ENCODE measurements at places on chromosomes 4 and X. TPM values are rescaled to one million over a fixed set of nuclear protein-coding genes. Genes with fewer than 3 reads are reported as not detected.

IL13RA1 gene
- total RNA-seq: 0.69 TPM

DDX53 gene
- not detected for total RNA-seq

DNA sequence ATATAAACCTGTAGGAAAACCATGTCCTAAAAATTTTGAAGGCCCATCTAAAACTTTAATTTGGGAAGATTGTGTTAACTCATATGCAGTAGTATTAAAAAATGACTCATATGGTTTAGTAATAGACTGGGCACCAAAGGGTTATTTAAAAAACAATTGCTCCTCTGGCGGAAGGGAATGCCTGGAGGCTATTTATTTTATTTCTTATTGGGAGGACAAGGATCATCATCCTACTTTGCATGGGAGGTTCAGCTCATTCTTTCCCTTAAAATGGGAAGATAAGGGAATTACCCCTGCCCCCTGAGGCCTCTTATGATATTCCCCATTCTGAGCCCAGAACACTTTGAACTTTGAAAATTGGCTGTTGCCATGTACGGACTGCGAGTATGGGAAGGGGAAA, 29.7 kb upstream of the MGST2 start:
- H3K27me3 ChIP-seq: no peaks in the 10 kb centered on the region
- no peak overlapping the region for H3K27ac ChIP-seq
- H3K4me3 ChIP-seq: no peak overlapping the region
- H3K4me1 ChIP-seq: no peaks in the 10 kb centered on the region

- DNase-seq: no peak
- no peak overlapping the region for H3K27ac ChIP-seq
- no peak overlapping the region for H3K4me3 ChIP-seq
- H3K4me1 ChIP-seq: no peaks in the 10 kb centered on the region
- H3K36me3 ChIP-seq: no peaks in the 10 kb centered on the region
Measured at GRCh38 chrX:137151403-137151802, 117.6 kb upstream of the GPR101 start.

- no peak overlapping the region for H3K4me3 ChIP-seq
- no peak for DNase-seq
- no peaks in the 10 kb centered on the region for H3K4me1 ChIP-seq
Measured at GRCh38 chr4:73701116-73701515, 39.3 kb upstream of the CXCL8 start.

DNA sequence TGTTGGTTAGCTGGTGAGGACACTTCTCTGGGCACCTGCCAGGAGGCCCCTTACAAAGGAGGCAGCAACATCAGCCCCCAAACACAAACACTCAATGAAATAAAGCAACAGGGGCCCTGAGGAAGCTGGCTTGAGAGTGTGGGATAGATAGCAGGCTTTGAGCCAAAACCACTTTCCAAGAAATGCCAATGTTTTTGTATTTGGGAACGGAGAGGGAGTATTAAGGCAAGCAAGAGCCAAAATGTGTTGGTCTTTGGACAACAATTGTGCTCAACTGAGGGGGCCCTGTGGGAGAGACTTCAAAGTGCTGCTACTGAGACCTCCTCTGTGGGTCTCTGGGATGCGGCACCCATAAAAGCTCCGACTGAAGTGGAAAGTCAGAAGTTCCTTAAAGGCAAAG, 41.0 kb downstream of the RAI2 start:
- no peak overlapping the region for H3K4me3 ChIP-seq
- H3K27ac ChIP-seq: no peak overlapping the region
- no peaks in the 10 kb centered on the region for H3K27me3 ChIP-seq

- DNase-seq: no peak
- H3K4me3 ChIP-seq: no peak overlapping the region
- H3K4me1 ChIP-seq: no peaks in the 10 kb centered on the region
- no peak overlapping the region for H3K27ac ChIP-seq
- H3K36me3 ChIP-seq: no peaks in the 10 kb centered on the region
- H3K27me3 ChIP-seq: no peaks in the 10 kb centered on the region
Measured at GRCh38 chrX:140343226-140343868, 161.5 kb downstream of the SOX3 start.

- no peak for DNase-seq
- H3K27me3 ChIP-seq: no peaks in the 10 kb centered on the region
- H3K36me3 ChIP-seq: no peaks in the 10 kb centered on the region
- no peak overlapping the region for H3K4me3 ChIP-seq
Measured at GRCh38 chrX:24229976-24230375, 80.4 kb downstream of the ZFX start.

GRCh38 chr4:53586121-53586816, 5.0 kb downstream of the LNX1 start:
- H3K27me3 ChIP-seq: no peaks in the 10 kb centered on the region
- H3K4me1 ChIP-seq: no peaks in the 10 kb centered on the region
- no peak overlapping the region for H3K4me3 ChIP-seq
- no peak for DNase-seq

All from CD4-positive, alpha-beta T cell (primary cell).